Stimulated activated naive CD4-positive, alpha-beta T cell (primary cell): ENCODE measurements at places on chromosomes 2 and 18.

- DNase-seq, result no peak
Measured at GRCh38 chr2:239883326-239884050, 141.7 kb downstream of the NDUFA10 start.

DNA sequence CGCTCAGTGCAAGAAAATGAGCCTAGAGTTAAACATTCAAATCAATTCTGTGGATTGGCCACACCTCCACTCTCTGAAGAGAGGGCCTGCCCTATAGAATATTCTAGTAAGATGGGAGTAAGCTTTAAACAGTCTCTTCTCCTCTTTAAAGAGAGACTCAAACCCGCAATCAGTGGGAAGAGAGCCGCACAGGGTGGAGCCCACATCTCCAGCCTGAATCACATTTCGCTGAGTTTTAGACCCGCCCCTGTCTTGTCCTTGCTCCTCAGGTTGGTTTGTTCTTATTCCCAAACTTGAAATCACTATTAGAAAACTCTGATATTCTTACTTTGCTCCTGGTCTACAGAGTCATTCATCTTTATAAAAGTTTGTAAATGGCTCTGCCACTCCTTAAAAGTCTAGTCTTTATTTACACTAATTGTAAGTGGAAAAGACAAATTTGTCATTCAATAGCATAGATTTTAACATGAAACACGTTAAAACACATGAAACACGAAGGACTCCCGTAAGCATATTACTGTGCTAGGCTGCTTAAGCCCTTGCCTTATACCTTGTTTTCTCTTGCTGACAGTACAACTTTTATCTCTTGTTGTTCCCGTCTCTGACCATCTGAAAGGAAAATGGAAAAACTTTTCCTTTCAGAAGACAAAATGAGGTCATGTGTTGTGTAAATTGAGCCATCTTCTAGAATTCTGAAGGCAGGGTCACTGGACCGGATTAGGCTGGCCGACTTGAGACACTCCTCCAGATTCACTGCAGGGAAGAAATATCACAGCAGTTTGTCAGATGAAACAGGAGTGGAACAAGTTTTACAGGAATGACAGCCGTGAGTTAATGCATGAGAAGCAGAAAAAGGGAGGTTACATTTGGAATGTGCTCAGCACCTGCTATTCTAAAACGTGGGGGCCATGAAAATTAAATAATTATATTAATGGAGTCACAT, 5.6 kb downstream of the DSC1 start:
- DNase-seq, result no peak

DNA sequence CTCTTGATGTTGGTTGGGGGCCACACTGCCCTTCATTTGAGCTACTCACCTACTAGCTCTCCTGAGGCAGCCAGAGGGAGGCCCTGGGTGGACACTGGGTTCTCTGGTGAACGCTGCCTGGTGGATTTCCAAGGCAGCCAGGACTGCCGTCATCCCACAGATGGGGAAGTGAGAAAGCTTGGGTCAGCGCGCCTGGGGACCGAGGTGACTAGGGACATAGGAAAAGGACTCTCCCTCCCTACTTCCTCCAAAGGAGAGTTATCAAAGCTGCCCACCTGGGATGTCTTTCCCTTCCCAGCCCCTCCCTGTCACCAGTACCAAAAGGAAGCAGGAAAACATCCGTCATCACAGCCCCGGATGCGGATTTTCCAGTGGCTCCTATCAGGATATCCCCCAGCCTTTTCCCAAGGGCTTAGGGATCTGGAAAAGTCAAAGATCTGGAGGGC, 3.8 kb upstream of the SEMA4C start:
- no peak for DNase-seq

- DNase-seq, result no peak
Measured at GRCh38 chr18:23106575-23106974, 28.7 kb upstream of the CABLES1 start.

DNA sequence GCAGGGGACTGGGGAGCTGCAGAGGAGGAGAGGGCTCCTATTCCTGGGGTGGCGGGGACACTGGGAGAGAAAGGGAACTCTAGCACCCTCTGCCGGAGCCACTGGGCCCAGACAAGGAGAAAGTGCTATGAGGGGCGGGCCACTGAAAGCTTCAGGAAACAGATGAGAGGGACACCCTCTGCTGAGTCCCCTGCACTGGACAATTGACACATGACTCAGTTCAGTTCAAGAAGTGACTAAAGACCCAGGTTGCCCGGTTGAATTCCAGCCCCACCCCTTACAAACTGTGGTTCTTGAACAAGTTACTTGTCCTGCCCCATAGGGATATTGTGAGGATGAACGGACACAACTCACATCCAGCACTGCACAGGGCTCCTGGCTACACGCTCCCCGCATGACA, 5.0 kb downstream of the RUFY4 start:
- no peak for DNase-seq

- DNase-seq, result no peak
Measured at GRCh38 chr2:218529990-218530389, 38.2 kb downstream of the USP37 start.

- no peak for DNase-seq
Measured at GRCh38 chr2:37973615-37974353, 48.7 kb downstream of the RMDN2 start.

GRCh38 chr2:169116327-169116726, 47.0 kb downstream of the DHRS9 start:
- DNase-seq, result no peak

- DNase-seq, result no peak
Measured at GRCh38 chr2:102057502-102058292, 65.9 kb downstream of the IL1R2 start.

GRCh38 chr2:11891028-11891427, 144.6 kb downstream of the LPIN1 start:
- DNase-seq, result no peak

DNA sequence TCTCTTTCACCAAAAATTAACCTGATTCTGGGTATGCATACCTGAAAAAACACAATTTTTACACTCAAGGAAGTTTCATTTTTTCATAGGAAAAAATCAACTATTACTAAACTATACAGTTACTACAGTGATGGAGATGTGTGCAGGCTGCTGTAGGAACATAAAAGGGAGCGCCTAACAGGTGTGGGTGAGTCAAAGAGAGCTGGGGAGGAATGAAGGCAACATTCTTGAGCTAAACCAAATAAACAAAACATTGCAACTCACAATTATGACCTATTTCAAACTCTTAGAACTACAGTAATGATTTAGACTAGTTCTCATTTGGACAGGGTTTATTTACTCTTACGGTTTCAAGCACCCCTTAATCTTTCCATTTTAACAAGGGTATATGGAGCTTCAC, 13.4 kb upstream of the CLASP1 start:
- no peak for DNase-seq

DNA sequence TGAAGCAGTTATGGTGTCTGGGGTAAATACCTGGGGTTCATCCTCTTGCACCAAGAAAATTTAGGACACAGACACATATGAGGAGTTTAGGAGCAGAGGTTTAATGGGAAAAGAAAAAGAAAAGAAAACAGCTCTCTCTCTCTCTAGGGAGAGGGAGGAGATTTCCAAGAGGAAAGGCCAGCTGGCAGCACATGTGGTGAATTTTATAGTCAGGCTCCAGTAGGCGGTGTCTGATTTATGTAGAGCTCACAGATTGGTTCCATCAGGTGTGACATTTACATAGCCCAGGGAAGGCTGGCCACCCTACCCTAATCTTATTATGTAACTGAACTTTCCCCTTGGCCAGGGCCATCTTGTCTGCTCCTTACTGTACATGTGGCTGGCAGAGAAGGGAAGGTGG, 297.5 kb upstream of the RGPD4 start:
- no peak for DNase-seq

DNA sequence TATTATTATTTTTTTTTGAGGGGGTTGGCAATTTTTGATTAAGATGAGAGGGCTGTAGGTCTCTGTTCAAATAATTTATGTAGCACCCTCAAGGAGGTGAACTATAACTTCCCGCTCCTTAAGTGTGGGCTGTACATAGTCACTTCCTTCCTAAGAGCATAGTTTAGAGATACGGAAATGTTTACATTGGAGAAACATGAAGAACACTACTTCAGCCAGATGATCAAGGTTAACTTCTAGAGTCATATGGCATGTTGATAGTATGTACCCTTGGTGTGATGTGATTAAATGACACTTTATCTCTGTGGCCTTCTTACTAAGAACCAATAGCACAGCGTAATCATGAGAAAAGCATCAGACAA, 93.7 kb downstream of the MIB1 start:
- DNase-seq, result no peak

DNA sequence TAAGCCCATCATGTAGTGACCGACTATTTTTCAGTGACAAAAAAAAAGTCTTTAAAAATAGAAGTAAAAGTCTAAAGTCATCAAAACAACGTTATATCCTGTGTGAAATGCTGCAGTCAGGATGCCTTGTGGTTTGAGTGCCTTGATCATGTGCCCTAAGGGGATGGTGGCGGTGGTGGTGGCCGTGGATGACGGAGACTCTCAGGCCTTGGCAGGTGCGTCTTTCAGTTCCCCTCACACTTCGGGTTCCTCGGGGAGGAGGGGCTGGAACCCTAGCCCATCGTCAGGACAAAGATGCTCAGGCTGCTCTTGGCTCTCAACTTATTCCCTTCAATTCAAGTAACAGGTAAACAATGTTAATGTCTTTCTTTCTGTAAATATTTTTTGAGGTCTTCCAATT, at the start of gene CD28:
Gene CD28, plus strand, starts transcription at position 237 of the 400 bp plus-strand sequence. Its CDS starts 58 bp downstream, at position 295.
- peak; percentile 92 for DNase-seq

- no peak for DNase-seq
Measured at GRCh38 chr2:45545943-45546342, 65.1 kb downstream of the SRBD1 start.

DNA sequence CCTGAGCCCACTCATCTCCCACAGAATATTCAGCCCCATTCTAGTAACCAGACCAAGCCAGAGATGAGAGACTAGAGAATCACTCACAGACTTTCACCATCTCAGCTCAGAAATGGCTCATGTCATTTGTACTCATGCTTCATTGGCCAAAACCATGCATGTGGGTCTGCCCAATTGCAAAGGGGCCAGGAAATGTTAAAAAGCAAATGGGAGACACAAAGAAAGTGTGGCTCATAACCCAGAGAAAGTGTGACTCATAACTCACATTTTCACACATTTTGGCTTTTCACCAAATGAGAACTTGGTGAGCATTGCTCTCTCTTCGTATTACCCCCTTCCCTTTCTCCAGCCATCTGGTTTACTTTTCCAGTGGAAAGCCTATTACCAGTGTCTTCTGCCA, 66.2 kb downstream of the MDH1 start:
- DNase-seq, result no peak

- no peak for DNase-seq
Measured at GRCh38 chr2:209425471-209426071, 1.7 kb downstream of the MAP2 start.

- no peak for DNase-seq
Measured at GRCh38 chr2:227025510-227025909, 138.5 kb downstream of the COL4A4 start.
